ENCODE measurements at places on chromosomes 13 and 19. TPM values are rescaled to one million over a fixed set of nuclear protein-coding genes. Genes with fewer than 3 reads are reported as not detected.

- H3K27me3 ChIP-seq, result no peaks in the 10 kb centered on the region
- H3K4me3 ChIP-seq, result no peak overlapping the region
- no peak overlapping the region for H3K27ac ChIP-seq
- no peaks in the 10 kb centered on the region for H3K36me3 ChIP-seq
Observed at GRCh38 chr13:42524487-42525034, 49.4 kb upstream of the TNFSF11 start.

DNA sequence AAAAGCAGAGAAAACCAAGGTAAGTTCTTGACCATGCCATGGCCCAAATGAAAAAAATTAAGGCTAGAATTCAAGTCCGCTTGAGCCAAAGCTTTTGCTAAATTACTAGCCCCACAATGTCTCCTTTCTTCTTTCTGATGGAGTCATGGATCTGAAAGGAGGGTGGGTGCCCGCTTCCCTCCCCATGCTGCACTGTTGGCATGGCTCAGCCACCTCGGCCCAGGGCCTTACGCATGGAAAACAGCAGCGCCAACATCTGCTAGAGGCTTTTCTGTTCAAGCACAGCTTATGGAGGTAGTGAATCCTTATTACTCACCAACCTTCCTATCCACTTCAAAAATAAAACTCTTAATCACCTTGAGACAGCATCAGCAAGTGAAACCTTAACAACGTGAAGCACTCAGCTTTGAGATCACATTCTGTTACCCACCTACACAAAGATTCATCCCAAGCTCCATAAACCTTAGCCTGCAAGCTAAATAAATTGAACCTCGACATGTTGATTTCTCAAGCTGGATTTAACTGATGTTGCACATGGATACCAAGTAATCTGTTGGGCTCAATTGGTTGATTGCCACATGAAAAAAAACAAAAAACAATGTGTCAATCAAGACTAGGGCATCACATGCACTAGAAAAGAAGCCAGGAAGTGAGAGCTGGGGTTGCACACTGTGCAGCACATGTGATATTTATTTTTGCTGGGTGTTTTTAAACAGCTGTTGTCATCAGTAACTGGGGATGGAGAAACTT, 43.4 kb downstream of the TPT1 start:
- H3K4me1 ChIP-seq, result no peaks in the 10 kb centered on the region
- no peak overlapping the region for H3K27ac ChIP-seq
- no peaks in the 10 kb centered on the region for H3K36me3 ChIP-seq
- no peak overlapping the region for H3K4me3 ChIP-seq
- DNase-seq, result no peak

DNA sequence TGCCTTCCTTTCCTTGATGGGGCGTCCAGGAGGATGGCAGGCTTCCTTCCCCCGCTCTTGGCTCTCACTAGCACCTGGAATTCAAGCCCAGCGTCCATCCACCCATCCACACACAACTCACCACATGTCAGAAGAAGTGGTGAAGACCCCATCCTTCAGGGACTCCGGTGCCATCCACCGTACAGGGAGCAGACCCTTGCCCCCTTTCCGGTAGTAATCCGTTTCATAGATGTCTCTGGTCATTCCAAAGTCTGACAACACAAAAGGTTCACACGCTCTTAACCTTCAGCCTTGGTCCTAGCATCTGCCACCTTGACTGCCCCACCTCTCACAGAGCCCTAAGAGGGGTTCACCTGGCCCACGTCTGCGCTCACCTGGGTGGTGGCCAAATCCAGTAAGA, 51.0 kb downstream of the ZNF557 start:
- no peak for DNase-seq
- H3K27me3 ChIP-seq, result no peaks in the 10 kb centered on the region
- H3K27ac ChIP-seq, result no peak overlapping the region
- no peak overlapping the region for H3K4me3 ChIP-seq
- peaks cover 57% of the 10 kb centered on the region for H3K36me3 ChIP-seq
- no peaks in the 10 kb centered on the region for H3K4me1 ChIP-seq

- no peak overlapping the region for H3K4me3 ChIP-seq
- H3K36me3 ChIP-seq, result peaks cover 27% of the 10 kb centered on the region
- no peak overlapping the region for H3K27ac ChIP-seq
- no peaks in the 10 kb centered on the region for H3K4me1 ChIP-seq
- DNase-seq, result no peak
Observed at GRCh38 chr19:51354742-51355148, 11.4 kb downstream of the ETFB start.

DNA sequence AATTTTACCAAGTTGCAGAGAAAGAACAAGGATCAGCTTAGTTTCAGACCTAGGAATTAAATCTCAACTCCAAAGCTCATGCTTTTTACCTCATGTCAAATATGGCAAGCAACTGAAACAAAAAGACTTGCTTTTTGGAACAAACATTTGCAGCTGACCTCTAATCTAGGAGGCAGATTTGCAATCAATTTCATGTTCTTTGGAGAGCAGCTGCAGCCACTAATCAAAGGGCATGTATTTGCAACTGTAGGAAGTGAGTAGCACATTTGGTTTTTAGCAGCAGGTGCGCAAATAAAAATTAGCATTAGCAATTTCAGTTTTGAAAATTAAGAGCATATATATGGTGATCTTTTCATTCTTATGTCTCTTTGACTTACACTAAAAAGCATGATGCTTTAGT, 459.3 kb upstream of the SLC10A2 start:
- H3K4me1 ChIP-seq, result no peaks in the 10 kb centered on the region
- no peak overlapping the region for H3K27ac ChIP-seq
- no peak overlapping the region for H3K4me3 ChIP-seq
- H3K36me3 ChIP-seq, result no peaks in the 10 kb centered on the region

DNA sequence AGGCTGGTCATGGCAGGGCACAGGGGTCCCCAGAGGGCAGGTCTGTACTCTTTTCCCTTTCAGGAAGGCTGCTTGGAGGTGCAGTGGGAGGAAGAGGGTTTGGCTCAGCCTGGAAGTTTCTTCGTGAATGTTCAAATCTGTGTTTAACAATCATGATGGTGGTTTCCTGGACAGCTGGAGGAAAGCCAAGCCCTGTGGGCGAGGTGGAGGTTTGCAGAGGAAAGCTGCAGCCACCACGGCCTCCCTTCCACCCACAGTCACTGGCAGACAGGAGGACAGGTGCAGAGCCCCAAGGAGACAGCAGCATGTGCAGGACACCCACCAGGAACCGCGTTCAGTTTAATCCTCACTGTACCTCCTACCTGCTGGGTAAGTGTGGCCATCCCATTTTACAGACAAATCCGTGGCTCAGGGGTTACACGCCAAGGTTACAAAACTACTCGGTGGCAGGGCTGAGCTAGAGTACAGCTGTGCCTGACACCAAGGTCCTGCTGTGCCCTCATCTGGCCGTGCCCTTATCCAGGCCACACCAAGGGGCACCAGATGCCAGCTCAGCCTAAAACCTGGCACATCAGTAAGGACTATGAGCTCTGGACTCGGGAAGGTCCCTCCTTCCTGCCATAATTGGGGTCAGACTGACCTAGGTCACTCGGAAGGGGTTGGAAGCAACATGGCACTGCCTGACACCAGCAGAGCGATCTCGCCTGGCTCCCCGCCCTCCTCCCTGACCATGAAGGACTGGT, 34.1 kb downstream of the SUGP2 start:
- no peaks in the 10 kb centered on the region for H3K27me3 ChIP-seq
- H3K27ac ChIP-seq, result no peak overlapping the region
- DNase-seq, result no peak
- H3K4me3 ChIP-seq, result no peak overlapping the region

- H3K27ac ChIP-seq, result peak overlapping the region; percentile 92
- H3K4me1 ChIP-seq, result peaks cover 33% of the 10 kb centered on the region
- H3K36me3 ChIP-seq, result no peaks in the 10 kb centered on the region
- H3K4me3 ChIP-seq, result peak overlapping the region; percentile 88
- no peak for DNase-seq
Observed at GRCh38 chr13:45416516-45417128, 1.6 kb downstream of the SLC25A30 start.

DNA sequence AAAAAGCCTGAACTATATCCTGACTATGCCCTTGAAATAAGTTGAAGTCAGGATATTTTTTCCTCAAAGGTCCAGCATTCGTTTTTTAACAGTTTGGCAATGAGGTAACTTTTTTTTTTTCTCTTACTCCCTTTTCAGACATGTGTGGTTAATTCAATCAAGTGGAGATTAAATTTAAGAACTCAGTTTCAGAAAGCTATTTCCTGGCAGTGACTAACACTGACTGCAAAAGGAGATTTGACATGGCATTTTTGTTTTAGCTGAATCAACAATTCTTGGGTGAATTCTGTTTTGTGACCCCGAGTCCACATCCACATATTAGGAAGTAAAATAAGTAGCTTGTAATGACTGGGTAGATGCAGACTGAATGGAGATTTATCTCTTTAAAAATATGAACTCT, 716.4 kb downstream of the PCDH9 start:
- no peak for DNase-seq
- H3K4me3 ChIP-seq, result no peak overlapping the region
- no peaks in the 10 kb centered on the region for H3K4me1 ChIP-seq
- H3K27ac ChIP-seq, result no peak overlapping the region
- no peaks in the 10 kb centered on the region for H3K27me3 ChIP-seq

- peaks cover 99% of the 10 kb centered on the region for H3K27me3 ChIP-seq
- no peak overlapping the region for H3K27ac ChIP-seq
- no peak for DNase-seq
- no peaks in the 10 kb centered on the region for H3K36me3 ChIP-seq
Observed at GRCh38 chr13:99990126-99990977, 8.8 kb downstream of the ZIC2 start.

DNA sequence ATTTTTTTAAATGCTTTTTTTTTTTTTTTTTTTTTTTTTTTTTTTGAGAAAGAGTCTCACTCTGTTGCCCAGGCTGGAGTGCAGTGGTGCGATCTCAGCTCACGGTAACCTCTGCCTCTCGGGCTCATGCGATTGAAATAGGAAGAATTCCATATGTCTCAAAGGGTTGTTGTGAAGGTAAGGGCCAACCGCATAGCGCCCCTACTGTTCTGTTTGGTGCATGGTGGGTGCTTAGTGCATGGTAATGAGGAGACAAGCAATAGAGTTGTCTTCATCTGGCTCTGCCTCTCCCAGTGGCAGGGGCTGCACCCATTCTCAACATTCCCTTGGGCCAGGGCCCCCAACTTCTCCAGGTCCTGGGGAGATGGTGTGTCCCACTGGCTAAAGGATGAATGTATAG, 68.7 kb downstream of the RASL11A start:
- H3K4me1 ChIP-seq, result no peaks in the 10 kb centered on the region
- no peaks in the 10 kb centered on the region for H3K36me3 ChIP-seq
- H3K4me3 ChIP-seq, result no peak overlapping the region

GRCh38 chr13:28322256-28322905, 172.5 kb downstream of the FLT1 start:
- no peaks in the 10 kb centered on the region for H3K4me1 ChIP-seq
- H3K36me3 ChIP-seq, result no peaks in the 10 kb centered on the region
- no peak for DNase-seq
- no peaks in the 10 kb centered on the region for H3K27me3 ChIP-seq

DNA sequence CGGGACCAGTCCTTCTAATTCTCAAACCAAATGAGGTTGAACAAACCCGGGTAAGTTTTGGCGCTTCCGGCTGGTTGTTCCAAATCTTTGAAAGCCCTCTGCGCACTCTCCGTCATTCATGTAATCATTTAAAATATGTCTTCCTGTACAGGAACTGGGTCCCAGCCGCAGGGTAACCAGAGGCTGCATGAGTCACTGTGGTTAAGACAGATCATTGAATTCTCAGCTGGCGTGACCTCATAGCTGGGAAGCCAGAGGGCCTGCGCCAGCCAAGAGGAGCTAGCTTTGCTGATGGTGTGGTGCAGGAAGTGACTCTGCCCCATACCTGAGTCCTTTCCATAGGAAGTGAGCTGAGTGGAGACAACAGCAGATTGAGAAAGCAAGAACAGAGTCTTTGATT, 135.2 kb downstream of the TSHZ3 start:
- no peaks in the 10 kb centered on the region for H3K27me3 ChIP-seq
- DNase-seq, result peak; percentile 65
- no peak overlapping the region for H3K4me3 ChIP-seq
- no peaks in the 10 kb centered on the region for H3K36me3 ChIP-seq
- no peaks in the 10 kb centered on the region for H3K4me1 ChIP-seq
- no peak overlapping the region for H3K27ac ChIP-seq

- no peak for DNase-seq
- no peak overlapping the region for H3K4me3 ChIP-seq
- no peaks in the 10 kb centered on the region for H3K27me3 ChIP-seq
- H3K36me3 ChIP-seq, result no peaks in the 10 kb centered on the region
- H3K4me1 ChIP-seq, result no peaks in the 10 kb centered on the region
Observed at GRCh38 chr13:89061821-89062220, 1390.7 kb downstream of the SLITRK5 start.

DNA sequence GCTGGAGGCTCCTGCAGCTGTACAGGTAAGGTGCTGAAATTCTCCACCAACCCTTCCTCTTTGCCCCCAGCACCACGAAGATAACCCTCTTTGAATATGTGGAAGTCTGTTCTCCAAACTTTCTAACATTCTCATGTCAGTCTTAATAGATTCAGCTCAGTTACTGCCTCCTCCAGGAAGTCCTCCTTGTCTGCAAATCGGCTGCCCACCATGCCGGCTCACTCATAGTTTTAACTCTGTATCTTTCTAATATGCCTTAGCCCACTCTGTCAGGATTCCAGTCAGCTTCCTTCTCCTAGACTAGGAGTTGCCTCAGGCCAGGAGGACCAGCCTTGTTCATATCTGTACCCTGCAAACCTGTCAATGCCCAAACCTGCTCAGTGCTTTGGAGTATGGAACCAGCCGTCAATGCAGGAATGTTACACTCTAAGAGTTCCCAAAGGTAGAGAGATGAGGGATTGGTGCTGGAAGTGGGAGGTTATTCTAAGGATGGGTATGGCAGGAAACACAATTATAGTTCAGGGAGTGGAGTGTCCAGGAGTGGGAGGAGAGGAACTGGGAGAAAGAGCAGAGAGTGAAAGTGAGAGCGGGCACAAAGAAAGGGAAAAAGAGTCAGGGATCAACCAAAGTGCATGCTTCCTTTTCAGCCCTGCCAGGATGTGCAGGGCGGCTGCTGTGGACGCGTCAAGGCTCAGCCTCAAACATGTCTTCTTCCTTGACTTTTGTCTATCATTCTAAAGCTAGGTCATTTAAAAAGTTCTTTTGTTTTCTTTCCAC, 38.0 kb upstream of the ALOX5AP start:
- H3K27me3 ChIP-seq, result no peaks in the 10 kb centered on the region
- peaks cover 25% of the 10 kb centered on the region for H3K4me1 ChIP-seq
- peak overlapping the region; percentile 12 for H3K27ac ChIP-seq
- DNase-seq, result no peak

DNA sequence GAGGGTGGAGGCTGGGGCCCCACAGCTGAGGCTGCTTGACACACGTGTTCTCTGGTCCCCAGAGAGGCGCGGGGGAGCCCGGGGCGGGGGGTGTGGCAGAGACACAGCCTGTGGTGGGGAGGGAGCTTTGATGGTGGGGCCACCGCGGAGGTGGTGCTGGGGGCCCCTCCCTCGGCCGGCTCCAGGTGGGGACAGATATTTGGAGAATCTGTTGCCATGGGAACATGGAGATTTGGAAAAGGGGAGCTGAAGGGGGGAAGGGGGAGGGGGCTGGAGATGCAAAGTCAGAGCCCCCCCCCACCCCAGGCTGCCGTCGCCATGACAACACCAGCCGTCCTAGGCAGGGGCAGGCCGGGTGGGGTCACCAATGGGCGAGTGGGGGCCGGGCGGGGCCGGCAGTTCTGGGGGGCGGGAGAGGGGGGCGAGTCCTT, 1.2 kb downstream of the PRKCG start:
- DNase-seq, result no peak
- H3K27ac ChIP-seq, result no peak overlapping the region
- peaks cover 42% of the 10 kb centered on the region for H3K27me3 ChIP-seq
- no peak overlapping the region for H3K4me3 ChIP-seq

IL11 gene
- 0.84 TPM for total RNA-seq

KLK4 gene
- total RNA-seq, result not detected

TTC9B gene
- not detected for total RNA-seq

ATXN8OS gene
- not detected for total RNA-seq

RABAC1 gene
- total RNA-seq, result 134 TPM

ZNF8 gene
- total RNA-seq, result 6.0 TPM

OR7C1 gene
- total RNA-seq, result not detected

ATP4B gene
- total RNA-seq, result not detected

PLK5 gene
- not detected for total RNA-seq

SULT2A1 gene
- not detected for total RNA-seq

GGN gene
- total RNA-seq, result not detected

ZNF98 gene
- total RNA-seq, result not detected

Data from upper lobe of right lung (tissue), 1 donor.